ENCODE measurements at places on chromosomes 5 and 9.
A peak's percentile ranks its signal among the peaks of the same experiment; 100 is the strongest.

GRCh38 chr5:14171046-14171445 is 27.9 kb downstream of the TRIO start:
- DNase-seq: no peak

- no peak for DNase-seq
These were observed 168.5 kb upstream of the FER start for GRCh38 chr5:108579236-108579635.

DNA sequence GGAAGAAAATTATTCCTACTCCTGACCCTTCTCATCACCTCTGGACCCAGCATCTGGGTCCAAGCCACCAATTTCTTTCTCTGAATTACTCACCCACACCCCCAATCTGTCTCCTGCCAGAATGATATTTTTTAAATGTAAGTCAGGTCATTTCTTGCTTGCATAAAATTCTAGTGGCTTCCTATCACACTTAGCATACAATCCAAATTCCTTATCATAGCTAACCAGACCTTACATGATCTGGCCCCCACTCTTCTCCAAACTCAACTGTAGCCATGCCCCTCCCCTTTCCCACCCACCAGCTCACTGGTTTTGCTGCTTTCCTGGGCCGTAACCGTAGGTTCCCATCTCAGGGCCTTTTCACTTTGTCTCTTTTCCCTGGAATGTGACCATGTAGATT is 15.2 kb downstream of the HTR4 start:
- no peak for DNase-seq

GRCh38 chr9:77856615-77857014 is 175.0 kb downstream of the GNAQ start:
- no peak for DNase-seq

GRCh38 chr9:121266906-121267650 is 884 bp upstream of the GSN start:
- no peak for DNase-seq

DNA sequence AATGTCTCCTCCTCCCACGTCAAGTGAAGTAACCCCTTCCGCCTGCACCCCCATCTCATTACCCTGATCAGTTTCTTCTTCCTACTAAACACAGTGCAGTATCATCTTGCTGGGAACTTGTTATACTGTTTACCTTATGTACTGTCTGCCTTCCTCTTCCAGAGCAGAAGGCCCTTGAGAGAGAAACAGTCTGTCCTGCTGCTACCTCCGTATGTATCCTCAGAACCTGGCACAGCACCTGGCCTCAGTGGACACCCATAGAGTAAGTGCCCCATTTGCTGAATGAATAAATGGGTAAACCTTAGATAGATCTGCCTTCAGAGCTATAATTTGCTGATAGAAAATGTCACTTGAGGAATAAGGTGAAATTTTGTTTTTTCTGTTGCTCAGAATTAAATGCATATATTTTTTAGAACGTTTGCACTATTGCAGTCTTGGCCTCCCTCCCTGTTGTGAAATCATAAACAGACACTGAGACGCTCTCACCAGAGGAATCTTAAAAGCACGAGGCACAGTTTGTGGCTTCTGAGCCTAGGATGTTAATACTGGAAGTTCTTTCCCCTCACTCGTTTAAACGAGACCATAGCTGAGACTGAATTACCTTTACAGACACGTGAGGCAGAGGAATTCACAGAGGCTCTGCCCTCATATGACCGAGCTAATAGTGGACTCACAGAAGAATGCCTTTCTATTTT is 223.1 kb upstream of the DAP start:
- DNase-seq: no peak

DNA sequence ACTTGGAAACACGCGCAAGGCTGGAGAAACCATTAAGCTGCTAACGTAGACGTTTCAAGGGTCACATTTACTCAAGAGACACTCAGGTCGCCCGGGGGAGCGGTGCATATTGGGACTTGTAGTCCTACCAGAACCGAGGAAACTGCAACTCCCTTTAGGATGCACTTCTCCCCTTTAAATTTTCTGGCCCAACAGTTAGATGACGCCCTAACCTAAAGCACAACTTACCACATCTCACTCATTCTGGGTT is 384 bp upstream of the DMXL1 start:
- DNase-seq: no peak

GRCh38 chr5:127943061-127943371 is 140.6 kb upstream of the SLC12A2 start:
- no peak for DNase-seq

DNA sequence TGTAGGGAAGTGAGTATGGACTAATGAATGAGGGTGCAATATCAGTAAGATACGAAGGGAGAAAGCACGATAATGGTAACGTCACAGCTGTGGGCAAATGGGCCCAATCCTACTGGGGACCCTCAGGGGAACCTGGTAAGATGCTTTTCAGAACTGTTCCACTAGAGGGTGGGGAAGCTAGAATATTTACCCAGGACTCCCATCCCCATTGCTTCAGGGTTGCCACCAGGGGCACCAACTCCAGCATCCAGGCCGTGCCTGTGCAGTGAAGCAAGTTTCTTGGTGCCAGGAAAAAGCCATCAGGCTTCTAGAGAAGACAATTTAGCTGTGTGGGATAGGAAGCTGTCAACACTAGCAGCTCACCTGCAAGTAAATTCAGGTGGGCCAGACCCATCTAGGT is 409.3 kb downstream of the AGTPBP1 start:
- peak; percentile 51 for DNase-seq

DNA sequence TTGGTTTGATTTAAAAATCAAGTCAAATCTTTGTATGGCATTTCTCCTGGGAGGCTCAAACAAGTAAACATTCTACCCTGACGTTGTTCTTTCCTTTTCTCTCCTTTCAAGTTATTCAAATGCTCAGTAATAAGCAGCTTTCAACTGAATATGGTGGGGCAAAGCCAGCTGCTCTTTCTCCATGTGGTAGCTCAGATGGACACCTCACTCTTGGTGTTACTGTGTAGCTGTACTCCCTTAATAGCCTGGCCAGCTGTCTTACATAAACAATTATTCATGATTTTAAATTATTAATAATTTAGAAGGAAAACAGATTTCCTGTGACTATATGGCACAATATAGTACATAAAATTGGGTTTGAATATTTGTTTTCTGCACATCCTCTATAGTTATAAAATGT is 165.2 kb downstream of the PDE4D start:
- no peak for DNase-seq

DNA sequence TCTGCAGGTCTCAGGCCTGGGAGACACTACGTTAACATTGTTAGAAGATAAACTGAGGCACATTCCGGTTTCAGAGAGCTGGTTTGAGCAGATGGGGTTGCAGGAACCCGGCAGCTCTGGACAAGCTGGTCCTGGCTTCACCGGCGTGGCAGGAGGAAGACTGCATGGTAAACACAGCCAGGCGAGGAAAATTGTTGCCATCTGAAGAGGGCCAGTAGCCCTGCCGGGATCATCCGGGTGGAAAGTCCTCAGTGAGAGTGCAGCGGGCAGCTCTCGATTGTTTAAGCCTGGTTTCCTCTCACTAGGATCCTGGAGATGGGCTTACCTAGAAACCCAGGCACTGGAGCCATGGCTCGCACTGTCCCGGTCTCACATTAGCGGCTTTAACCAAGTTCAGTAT is 226.9 kb downstream of the IRX2 start:
- DNase-seq: peak; percentile 34

DNA sequence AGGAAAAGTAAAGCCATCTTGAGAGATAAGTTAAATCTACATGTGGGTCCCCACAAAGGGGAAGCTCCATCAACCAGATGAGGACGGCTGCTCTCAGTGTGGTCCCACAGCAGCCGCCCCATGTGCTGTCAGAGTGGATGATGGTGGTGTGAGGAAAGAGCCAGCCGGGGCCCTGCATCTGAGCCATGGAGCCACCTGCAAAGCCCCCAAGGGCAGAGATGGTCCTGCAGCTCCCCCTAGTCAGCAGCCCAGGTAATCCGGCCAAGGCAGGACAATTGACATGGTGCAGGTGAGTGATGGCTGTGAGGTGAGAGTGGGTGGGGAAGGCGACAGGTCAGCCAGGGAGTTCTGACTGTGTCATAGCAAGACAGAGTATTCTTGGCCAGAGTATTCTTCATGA is 458.8 kb downstream of the ICE1 start:
- no peak for DNase-seq

- DNase-seq: no peak
These were observed 18.9 kb upstream of the VLDLR start for GRCh38 chr9:2602704-2603116.

DNA sequence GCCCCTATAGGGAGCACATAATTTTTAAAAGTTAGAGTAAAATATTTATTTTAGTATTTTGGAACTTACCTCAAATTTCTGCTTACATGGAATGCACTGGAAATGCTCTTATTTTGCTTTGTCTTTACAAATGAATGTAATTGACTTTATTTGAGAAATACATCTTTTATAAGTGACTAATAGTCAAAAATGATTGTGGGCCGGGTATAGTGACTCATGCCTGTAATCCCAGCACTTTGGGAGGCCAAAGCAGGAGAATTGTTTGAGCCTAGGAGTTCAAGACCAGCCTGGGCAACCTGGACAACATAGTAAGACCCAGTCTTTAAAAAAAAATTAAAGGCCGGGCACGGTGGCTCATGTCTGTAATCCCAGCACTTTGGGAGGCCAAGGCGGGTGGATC is 5.8 kb downstream of the HMGCR start:
- no peak for DNase-seq

DNA sequence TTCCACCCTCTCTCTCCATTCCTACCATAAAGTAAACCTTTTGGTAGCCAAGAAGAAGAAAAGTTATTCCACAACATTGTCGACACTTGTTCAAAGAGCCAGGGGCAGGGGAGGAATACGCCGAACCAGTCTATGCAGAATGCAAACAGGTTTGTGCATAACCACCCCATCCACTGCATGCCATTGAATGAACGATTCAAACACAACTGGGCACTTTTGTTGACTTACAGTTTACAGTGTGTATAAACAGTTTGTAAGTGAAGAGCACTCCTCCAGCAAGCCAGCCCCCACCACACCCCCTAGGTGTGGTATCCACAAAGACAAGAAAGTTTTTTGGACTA is 6.8 kb upstream of the S1PR3 start:
- DNase-seq: no peak

GRCh38 chr5:115461506-115462290 is 82.9 kb downstream of the FEM1C start:
- DNase-seq: no peak

- DNase-seq: no peak
These were observed 1.0 kb downstream of the IL7R start for GRCh38 chr5:35857606-35858205.

DNA sequence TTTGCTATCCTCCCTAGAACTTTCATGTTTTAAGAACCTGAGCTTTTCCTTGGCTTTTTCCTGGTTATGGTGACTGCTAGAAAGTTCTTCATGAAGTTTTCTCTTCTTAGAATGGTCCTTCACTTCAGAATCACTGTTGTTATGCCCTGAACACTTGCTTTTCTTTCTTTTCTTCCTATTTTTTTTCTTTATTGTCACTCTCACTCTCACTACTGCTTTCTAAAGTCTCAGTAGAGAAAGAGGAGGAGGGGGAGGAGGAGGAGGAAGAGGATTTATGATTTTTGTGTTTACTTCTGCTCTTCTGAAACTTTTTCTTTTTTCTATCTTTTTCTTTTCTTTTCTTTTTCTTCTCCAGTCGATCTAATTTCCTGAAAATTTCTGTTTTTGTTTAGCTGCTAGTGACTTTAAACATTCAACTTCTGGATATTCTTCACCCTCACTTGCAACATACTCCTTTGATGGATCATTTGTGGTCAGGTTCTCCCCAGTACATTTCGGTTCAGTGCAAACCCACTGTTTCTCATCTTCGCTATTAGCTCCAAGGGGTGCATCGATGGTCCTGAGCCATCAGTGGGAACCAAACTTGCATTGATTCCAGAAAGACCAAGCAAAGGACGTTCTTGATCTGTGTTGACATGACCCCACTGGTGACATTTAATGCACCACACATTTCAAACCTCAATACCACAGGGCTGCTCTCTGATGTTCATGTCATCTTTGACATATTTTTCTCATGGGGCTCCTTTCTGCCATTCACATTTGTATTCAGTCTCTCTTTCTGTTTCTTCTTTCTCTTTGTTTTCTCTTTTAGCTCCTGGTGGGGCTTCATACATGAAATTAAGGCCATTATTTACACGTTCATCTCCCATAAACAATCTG is 81.6 kb upstream of the HAND1 start:
- no peak for DNase-seq

- DNase-seq: no peak
These were observed 170.0 kb downstream of the AOPEP start for GRCh38 chr9:94896512-94896911.

DNA sequence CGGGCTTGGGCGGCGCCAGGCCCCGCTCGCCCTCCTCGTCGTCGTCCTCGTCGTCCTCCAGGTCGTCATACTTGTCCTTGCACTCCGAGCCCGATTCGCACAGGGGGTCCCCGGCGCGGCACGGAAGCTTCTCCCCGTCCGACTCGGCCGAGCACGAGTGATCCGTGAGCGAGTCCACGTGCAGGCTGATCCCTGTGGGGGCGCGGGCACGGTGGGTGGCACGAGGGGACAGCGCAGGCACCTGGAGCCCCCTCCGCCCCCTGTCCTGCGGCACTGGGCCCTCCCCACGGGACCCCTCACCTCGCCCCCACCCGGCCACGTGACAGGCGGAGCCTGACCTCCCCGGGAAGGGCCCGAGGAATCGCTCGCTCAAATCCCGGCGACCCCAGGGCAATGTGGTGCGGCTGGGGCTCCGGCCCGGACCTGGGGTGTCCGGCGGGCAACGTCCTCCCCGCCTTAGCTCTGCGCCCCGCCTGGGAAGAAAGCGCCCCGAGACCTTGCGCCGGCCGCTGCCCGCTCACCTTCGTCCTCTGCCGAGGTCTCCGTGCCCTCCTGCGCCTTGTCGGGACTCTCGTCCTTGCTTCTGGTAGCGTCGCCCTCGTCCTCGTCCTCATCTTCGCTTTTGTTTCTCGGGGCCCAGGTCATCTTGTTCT is 2.5 kb downstream of the IRX2 start:
- peak; percentile 57 for DNase-seq

DNA sequence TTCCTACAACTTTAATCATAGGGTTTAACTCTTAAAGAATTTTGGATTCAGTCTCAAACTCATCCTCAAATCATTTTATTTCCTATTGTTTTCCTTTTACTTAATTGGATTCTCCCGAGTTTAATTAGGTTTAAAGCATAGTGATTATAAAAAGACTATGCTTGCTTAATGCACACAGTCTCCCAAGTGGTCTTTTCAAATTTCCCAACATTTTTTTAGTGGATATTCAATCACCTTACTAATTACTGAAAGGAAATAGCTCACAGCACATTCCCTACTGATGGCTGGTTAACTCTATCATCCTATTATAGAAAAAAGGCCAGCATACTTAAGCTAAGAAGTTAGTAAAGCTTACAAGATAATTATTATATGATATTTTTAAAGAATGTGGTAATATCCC is 170.6 kb downstream of the PRDM9 start:
- no peak for DNase-seq

GRCh38 chr5:81751836-81752643 is 1.1 kb upstream of the SSBP2 start:
- no peak for DNase-seq

DNA sequence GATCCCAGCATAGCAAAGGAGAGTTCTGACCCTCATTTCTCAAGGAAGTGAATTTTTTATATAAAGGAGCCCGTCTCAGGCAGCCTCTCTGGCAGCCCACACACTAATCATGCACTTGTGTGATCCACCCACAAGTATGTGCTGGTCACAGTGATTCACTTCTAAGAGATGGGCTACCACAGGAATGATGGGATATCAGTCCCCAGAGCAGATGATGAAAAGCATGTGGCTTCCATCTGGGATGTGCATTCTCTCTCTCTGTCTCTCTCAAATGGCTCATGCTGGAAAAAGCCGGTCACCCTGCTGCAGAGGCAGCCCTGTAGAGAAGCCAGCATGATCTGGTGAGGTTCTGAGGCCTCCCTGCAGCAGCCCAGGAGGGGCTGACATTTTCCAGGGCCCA is 74.2 kb upstream of the ADCY2 start:
- DNase-seq: no peak

- no peak for DNase-seq
These were observed 39.9 kb downstream of the PAX5 start for GRCh38 chr9:36993933-36994764.
